ENCODE measurements at places on chromosomes 3 and 15. TPM values are rescaled to one million over a fixed set of nuclear protein-coding genes. Genes with fewer than 3 reads are reported as not detected.

Gene ZBTB47
- polyA plus RNA-seq: 25.6 TPM

Gene SEMA5B
- 4.5 TPM for polyA plus RNA-seq

Gene AMIGO3
- polyA plus RNA-seq: 2.0 TPM

Gene DNAH12
- polyA plus RNA-seq: not detected

Gene LMAN1L
- polyA plus RNA-seq: not detected

Gene MEX3B
- polyA plus RNA-seq: 15.7 TPM

Gene IGSF10
- 10.2 TPM for polyA plus RNA-seq

Gene SLC35A5
- polyA plus RNA-seq: 43.1 TPM

Gene SERINC4
- polyA plus RNA-seq: 0.22 TPM

Gene PDZRN3
- polyA plus RNA-seq: 14.2 TPM

Gene TIGIT
- not detected for polyA plus RNA-seq

Gene GOLGA8R
- polyA plus RNA-seq: not detected

Gene GOLGA8S
- not detected for polyA plus RNA-seq

Gene ZPLD1
- polyA plus RNA-seq: not detected

Gene GABRR3
- not detected for polyA plus RNA-seq

Gene HTR3E
- polyA plus RNA-seq: not detected

Gene MYEF2
- 39.3 TPM for polyA plus RNA-seq

Gene RABL3
- 7.0 TPM for polyA plus RNA-seq

Gene MUSTN1
- 25.5 TPM for polyA plus RNA-seq

Gene AGBL1
- not detected for polyA plus RNA-seq

Gene SERF2
- polyA plus RNA-seq: 789 TPM

Gene ROBO2
- polyA plus RNA-seq: 3.8 TPM
